CD8-positive, alpha-beta T cell (primary cell): ENCODE measurements at places on chromosomes 3 and 15. TPM values are rescaled to one million over a fixed set of nuclear protein-coding genes. Genes with fewer than 3 reads are reported as not detected.
A peak's percentile ranks its signal among the peaks of the same experiment; 100 is the strongest.

DNA sequence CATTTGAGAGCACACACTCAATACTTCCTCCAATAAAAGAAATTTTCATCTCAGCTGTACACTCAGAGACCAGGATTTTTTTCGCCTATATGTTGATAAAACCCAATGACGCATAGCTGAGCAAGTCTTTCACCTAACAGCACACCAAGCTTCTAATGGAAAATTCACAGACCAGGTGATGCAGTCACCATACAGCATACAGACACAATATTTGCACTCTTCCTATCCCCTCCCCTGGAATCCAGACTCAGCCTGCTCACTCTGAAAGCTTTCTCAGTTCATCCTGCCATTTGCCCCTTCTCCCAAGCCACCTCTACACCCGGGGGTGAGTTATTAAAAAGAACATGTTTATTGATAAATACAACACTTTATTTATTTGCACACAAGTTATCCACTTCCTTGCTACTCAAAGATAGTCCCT is 1.7 kb downstream of the TBC1D5 start:
- DNase-seq = peak; percentile 26

GRCh38 chr3:143203848-143204247 is 84.3 kb downstream of the CHST2 start:
- DNase-seq = no peak

DNA sequence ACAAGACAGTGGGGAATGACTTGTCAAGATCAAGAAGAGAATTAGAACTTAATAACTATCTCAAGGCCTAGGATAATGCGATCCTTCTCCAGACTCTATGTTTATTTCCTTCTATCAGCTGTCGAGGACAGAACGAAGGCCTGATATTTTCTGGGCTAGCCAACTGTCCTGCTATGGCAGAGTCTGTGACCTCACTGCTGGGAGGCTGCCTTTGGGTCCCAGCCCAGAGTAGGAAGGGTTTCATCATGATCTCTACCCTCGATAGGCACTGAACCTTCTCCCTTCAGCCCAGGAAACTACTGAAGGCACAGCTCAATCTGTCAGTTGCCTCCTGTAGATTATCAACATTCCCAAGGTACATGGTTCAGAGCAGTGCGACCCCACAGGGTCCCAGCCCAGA is 237.2 kb downstream of the ATP8B4 start:
- DNase-seq = no peak

GRCh38 chr15:95975212-95975611 is 355.3 kb upstream of the NR2F2 start:
- no peak for DNase-seq

DNA sequence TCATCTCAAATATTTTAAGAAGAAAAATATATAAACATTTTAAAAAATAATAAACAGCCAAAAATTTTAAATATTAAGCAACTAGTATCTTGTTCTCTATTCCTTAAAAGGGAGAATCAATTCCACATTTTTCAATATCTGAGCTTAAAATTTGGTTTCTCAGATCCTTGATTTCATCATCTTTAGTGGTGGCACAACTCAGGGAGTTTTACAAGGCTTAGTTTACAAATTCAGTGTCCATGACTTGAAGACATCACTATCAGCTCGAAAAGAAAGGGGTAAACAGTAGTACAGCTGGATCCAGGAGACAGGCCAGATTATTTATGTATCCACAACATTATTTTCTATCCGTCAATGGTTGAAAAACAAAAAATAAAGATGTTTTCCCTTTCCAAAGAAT is 11.6 kb downstream of the IGF2BP2 start:
- DNase-seq = no peak

DNA sequence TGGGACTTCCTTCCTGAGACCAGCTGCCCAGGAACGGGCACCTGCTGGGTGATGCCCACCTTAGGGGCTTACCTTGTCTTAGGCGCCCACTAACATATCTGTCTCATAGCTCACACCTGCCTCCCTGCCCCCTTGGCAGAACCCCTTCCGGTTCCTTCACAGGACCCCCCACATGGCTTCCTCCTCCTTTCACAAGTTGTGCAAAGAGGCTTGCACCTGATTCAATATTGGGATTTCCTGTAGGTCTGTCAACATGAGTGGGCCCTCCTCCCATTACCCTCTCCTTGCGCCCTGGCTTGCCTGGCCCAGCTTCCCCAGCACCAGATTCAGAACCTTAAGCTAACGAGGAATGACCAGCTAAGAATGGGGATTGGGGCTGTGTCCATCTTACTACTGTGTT is 633 bp downstream of the THPO start:
- DNase-seq = no peak

DNA sequence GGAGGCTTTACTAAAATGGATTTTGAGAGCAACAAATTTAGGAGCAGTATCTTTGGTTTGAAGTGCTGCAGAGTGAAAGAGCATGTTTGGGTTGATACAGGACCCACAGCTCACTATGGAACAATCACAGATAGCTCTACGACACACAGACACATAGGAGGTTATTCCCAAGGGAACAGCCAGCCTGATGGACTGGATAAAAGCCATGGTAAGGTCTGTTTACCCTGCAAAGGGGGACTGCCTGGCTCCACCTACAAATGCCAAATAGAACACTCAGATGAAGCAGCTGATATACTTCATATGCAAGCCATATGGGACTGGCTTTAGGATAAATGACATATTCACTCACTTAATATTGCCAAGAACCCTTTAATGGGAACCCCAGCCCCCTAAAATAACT is 75.4 kb downstream of the CDC25A start:
- DNase-seq = no peak

GRCh38 chr3:124761250-124761796 is 31.1 kb downstream of the UMPS start:
- peak; percentile 67 for DNase-seq

DNA sequence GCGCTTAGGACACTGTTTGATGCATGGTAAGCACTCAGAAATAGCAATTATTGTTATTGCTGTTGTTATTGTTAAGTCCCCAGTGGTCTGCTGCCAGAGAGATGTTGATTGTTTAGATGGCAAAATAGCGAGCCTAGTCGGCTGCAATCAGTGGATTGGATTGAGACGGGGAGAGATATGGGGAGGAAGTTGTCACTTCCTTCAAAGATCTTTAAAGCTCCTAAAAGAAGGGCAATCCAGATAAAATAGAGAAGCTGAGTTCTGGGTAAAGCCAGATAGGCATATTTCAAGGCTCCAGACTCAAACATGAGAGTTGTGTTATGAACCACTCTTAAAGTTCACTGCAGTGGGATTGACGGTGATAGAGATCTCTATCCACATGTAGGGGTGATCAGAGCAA is 64.5 kb downstream of the RYR3 start:
- DNase-seq = no peak

- no peak for DNase-seq
Measured at GRCh38 chr3:79726786-79727185, 41.0 kb downstream of the ROBO1 start.

GRCh38 chr3:196969660-196970546 is 1.3 kb upstream of the PIGZ start:
- peak; percentile 81 for DNase-seq

- DNase-seq = peak; percentile 74
Measured at GRCh38 chr3:60017631-60018030, 967.8 kb upstream of the CFAP20DC start.

DNA sequence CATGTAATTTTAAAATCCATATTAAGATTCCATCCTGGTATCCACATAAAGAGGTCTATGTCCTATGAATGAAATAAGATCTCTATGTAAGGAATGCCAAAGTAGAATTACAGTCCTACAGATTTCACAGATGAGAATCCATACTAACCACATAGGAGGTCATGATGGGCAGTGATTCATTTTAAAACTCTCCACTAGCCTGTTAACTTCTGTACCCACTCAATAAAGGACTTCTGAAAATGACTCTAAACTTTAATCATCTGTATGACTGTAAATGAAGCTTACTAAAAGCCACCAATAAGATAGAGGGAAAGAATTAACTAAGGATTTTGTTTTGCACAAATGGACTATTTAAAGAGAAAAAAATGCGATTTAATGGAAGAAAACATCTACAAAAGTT is 28.7 kb downstream of the MORC1 start:
- no peak for DNase-seq

GRCh38 chr3:155418407-155418806 is 124.9 kb upstream of the STRIT1 start:
- DNase-seq = no peak

- no peak for DNase-seq
Measured at GRCh38 chr3:76570436-76571057, 469.4 kb upstream of the ROBO2 start.

DNA sequence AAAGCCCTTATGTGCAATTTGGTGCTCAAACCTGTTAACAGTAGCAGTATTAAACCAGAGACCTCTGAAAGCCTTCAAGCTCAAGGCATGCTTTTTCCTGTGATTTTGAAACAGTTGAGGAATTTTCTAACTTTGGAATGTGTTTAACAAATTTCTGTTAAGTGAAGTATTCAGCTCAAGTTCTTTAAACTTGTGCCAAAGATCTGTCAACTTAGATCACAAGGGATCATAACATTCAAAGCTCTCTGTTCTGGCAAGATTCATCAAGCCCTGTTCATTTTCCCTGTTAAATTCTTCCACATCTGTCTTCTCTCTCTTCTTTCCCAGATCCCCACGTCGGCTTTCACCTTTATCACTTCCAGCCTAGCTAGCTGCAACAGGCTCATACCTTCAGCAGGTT is 28.8 kb upstream of the RYK start:
- no peak for DNase-seq

GRCh38 chr3:110375751-110376518 is 695.7 kb upstream of the NECTIN3 start:
- no peak for DNase-seq

DNA sequence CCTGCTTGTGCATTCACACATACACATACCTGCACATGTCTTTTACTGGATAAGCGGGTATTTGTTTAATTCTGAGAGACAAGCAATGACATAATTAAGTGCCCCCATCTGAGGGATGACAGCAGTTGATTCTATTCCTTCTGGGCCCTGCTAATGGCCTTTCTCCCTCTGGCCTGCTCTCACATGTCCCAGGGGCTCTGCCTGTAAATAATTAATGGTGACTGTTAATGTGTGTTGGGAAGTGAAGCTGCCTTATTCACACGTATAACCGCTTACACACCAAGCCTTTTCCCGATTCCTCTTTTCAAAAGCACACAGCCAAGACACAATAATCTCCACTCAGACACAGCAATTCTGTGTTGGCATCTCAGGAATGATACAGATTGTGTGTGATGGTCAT is 47.8 kb downstream of the LRRK1 start:
- DNase-seq = no peak

- no peak for DNase-seq
Measured at GRCh38 chr3:62226601-62227339, 146.6 kb downstream of the FEZF2 start.

DNA sequence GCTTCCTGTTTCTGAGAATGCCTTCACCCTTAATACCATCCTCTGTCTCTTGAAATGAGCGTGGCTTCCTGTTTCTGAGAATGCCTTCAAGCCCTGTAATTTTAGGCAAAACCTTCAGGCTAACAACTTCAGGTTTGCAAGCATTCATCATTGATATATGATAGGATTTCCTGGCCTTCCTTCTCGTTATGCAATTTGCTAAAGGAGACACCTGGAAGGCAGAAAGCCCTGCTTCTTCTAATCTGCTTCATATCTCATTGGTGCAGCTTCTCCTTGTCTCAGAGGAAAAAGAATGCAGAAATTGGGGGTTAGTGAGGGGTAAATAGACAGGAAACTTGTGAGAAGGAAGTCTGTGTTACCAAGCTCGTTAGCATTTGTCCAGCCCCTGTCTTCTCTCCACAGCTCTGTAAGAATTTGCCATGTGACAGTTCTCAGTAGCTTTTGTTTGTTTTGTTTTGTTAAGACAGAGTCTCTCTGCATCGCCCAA is 7.3 kb downstream of the ARL6IP5 start:
- no peak for DNase-seq

DNA sequence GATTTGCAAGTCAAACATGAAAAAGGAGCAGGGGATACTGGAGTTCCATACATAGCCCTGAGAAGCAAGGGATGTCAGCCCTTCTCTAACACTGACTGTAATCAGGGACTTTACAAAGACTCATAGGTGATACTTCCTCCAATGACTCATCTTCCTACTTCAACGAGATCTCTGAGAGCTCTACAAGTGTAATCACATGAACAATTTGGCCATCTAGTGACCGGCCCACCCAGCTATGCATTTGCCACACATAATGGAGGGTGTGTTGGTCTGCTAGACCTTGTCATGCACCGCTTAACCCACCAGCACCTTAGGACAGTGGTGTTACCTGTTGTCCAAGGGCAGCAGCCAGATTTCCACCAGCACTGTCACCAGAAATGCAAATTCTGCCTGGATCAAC is 75.3 kb downstream of the NCEH1 start:
- DNase-seq = peak; percentile 40

The SUCLG2 gene
- 40.9 TPM for total RNA-seq

The GOLGA8N gene
- 4.0 TPM for total RNA-seq

The PRSS50 gene
- total RNA-seq = not detected

The DTWD1 gene
- 8.7 TPM for total RNA-seq

The CHST2 gene
- total RNA-seq = 2.7 TPM

The FES gene
- total RNA-seq = 4.9 TPM

The TMC3 gene
- not detected for total RNA-seq

The LRTM1 gene
- not detected for total RNA-seq

The CLK3 gene
- 246 TPM for total RNA-seq

The TMEM207 gene
- not detected for total RNA-seq

The C2CD4A gene
- 0.08 TPM for total RNA-seq

The CCR4 gene
- 8.7 TPM for total RNA-seq
